ENCODE measurements at places on chromosomes 4 and X.

GRCh38 chr4:108119199-108119800, 49.4 kb downstream of the LEF1 start:
- DNase-seq: no peak

GRCh38 chr4:12126474-12126873, 697.8 kb upstream of the HS3ST1 start:
- DNase-seq: no peak

DNA sequence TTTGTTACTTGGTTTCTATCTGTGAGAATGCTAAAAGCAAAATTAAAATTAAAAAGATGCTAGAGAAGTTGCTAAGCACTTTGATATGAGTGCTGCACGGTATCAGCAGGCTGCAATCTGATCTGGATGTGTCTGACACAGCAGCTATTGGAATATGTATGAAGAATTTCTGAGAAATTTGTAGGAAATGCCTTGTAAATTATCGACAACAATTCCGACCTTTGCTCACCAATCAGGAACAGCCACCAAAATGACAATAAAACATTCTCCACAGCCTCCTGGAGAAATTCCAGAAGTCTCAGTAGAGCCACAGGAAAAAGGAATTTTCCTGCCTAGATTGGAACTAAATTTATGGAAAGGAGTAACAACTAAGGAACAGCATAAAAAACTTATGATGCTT, 82.5 kb downstream of the TIGD2 start:
- no peak for DNase-seq

DNA sequence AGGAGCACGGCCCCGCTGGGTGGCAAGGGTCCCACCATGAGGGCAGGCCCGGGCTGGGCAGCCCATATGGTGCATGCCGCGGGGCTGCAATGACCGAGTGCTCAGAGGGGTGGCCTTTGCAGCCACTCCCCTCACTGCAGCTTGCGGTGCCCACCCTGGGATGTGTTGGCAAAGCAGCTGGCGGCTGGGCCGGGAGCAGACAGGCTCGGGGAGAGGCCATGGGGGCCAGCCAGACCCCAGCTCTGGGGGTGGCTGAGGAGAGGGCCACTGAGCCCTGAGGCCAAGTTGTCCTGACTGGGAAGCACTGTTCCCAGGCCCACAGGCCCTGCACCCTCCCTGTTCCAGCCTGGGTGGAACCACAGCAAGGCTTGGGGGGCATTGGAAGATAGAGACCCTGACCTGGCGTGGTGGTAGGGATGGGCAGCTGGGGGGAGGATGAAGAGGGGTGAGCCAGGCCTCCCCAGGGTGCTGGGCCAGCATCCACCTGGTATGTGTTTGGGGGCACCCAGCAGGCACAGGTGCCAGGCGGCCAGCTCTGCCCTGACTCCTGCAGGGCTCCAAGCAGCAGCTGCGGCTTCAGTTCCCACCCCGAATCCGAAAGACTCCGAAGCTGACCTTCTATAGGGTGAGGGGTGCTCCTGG, 18.4 kb upstream of the RNF4 start:
- DNase-seq: no peak

DNA sequence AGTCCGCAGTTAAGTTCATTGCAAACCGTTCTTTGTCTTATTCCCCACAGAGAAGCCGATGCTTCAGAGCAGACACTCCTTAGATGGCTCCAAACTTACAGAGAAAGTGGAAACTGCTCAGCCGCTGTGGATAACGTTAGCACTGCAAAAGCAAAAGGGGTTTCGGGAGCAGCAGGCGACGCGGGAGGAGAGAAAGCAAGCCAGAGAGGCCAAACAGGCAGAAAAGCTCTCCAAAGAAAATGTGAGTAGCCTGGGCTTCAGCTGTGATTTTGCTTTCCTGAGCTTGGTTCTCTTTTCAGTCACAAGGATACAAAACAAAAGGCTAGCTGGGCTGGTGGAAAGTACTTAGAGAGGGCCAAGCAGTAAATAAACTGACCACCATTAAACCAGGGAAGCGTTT, 64.0 kb downstream of the AASDH start:
- no peak for DNase-seq

GRCh38 chr4:40524366-40525041, 105.2 kb downstream of the RBM47 start:
- DNase-seq: no peak

- no peak for DNase-seq
These were observed 308.2 kb downstream of the KLHL13 start for GRCh38 chrX:117808426-117808825.

DNA sequence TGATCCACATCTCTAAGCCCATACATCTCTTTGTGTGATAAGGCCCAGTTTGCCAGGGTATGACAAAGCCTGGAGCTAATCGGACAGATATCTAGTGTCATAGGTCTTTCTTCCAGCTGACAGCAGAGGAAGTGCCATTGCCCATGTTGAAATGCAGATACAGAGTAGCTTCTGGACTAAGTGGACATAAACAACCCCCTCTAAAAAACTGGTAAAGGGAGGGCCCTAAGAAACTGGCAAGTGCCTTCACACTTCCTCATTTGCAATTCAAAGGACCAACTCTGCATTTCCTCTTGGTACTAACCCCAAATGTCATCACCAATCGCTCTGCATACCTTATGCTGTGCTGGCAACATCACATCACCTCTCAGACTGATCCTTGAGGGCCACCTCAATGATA, 20.8 kb downstream of the ARHGEF6 start:
- no peak for DNase-seq

DNA sequence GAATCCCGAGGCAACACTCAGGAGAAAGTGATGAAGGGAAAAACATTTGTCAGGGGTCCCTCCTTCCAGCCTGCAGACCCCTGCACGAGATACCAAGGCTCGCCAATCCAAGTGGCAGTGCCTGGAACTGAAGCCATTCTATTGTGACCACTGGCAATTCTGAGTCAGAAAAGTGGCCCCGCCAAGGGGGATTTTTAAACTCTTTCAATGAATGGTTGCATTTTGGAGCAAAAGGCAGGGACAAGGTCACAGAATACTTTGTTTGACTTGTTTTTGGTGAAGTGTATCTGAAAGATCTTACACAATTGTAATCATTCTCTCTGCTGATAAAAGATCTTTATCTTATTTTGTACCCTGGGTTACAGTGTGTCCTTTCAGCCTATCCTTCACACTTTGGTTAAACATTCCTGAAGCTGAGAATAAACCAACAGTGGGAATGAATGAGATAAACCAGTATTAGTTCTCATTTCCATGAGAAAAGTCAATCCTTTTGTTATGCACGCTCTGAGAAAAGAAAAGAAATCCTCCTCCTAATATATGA, 115.9 kb upstream of the PDLIM3 start:
- DNase-seq: no peak

DNA sequence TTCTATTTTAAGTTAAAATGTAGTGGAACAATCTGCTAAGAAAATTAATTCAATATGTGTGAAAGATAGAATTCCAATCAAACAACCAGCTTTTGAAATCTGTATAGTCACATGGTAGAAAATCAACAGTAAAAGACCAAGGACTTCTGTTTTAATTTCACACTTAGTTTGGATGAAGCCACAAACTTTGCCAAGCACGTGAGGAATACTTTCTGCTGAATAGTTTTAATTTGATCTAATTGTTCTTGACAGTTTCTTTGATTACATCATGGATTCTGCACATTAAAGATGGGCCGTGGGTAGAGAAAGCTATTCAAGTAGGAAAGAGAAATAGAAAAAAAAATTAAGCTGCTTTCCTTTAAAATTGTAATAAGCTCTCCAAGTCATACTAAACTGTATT, 137.9 kb upstream of the FAM241A start:
- DNase-seq: no peak

DNA sequence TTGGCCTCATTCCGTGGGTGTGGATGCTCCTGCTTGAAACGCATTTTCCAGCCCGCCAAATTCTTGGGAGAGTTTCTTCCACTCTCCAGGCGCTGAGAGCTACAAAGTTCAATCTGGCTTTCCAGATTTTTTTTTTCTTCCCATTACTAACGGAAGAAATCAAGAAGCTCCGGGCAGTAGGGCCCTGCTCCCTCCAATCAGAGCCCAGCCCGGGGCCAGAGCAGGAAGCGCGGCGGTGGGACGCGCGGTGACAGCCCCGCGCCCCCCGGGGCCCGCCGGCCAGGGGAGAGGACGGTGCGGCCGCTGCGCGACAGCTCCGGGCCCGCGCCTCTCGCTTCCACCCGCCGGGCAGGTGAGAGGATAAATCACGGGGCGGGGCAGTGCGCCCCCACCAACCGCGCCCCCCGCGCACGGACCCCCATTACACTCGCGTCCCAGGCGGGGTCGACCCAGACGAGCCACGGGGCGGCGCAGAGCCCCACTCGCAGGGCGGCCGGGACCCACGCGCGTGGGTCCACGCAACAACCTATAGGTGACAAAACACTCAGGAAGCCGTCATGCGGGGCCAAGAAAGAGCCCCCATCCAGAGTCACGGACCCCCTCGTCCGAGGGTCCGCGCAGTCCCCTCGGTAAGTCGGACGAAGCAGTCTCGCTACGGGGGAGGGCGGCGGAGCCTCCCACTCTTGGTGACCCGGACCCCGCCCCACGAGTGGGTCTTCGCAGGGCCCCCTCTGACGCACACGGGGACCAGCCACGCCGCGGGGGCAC, 868 bp downstream of the AFAP1 start:
- DNase-seq: no peak
